ENCODE measurements at places on chromosomes 12 and 14. TPM values are rescaled to one million over a fixed set of nuclear protein-coding genes. Genes with fewer than 3 reads are reported as not detected.

IAPP gene
- total RNA-seq: not detected

MYBPC1 gene
- total RNA-seq: not detected

EFS gene
- not detected for total RNA-seq

SMIM41 gene
- total RNA-seq: not detected

KRT85 gene
- total RNA-seq: not detected

SCAF11 gene
- total RNA-seq: 51.7 TPM

CIROP gene
- not detected for total RNA-seq

GCN1 gene
- total RNA-seq: 55.5 TPM

LYZ gene
- total RNA-seq: not detected

IFNG-AS1 gene
- total RNA-seq: not detected

CCND2 gene
- total RNA-seq: not detected

MGP gene
- 0.06 TPM for total RNA-seq

RNASE7 gene
- total RNA-seq: not detected

CIDEB gene
- 0.47 TPM for total RNA-seq

SLC4A8 gene
- 1.2 TPM for total RNA-seq

A2M gene
- total RNA-seq: not detected

GZMH gene
- not detected for total RNA-seq

IGF1 gene
- not detected for total RNA-seq

RESF1 gene
- total RNA-seq: 31.5 TPM

FSCB gene
- not detected for total RNA-seq

CHURC1 gene
- 80.7 TPM for total RNA-seq

RNASE1 gene
- total RNA-seq: 0.35 TPM

ETFBKMT gene
- total RNA-seq: 0.92 TPM

MAPKAPK5 gene
- 63.1 TPM for total RNA-seq

DAO gene
- total RNA-seq: not detected

PIP4P1 gene
- 35.8 TPM for total RNA-seq

ARID2 gene
- 9.3 TPM for total RNA-seq

DHH gene
- not detected for total RNA-seq

LIN7A gene
- total RNA-seq: 0.38 TPM

POTEG gene
- not detected for total RNA-seq

GPR84 gene
- 0.09 TPM for total RNA-seq

GLI1 gene
- 9.9 TPM for total RNA-seq

SERPINA9 gene
- not detected for total RNA-seq

PLXNC1 gene
- 0.16 TPM for total RNA-seq

ESR2 gene
- not detected for total RNA-seq

NAV3 gene
- 18.8 TPM for total RNA-seq

KRT6C gene
- not detected for total RNA-seq

DHRS2 gene
- 8.7 TPM for total RNA-seq

Data from A549 treated with CpdA at 1 μM for 4 hours (cell line).